IMR-90 (cell line): ENCODE measurements at places on chromosomes 2 and 18.
A peak's percentile ranks its signal among the peaks of the same experiment; 100 is the strongest.

DNA sequence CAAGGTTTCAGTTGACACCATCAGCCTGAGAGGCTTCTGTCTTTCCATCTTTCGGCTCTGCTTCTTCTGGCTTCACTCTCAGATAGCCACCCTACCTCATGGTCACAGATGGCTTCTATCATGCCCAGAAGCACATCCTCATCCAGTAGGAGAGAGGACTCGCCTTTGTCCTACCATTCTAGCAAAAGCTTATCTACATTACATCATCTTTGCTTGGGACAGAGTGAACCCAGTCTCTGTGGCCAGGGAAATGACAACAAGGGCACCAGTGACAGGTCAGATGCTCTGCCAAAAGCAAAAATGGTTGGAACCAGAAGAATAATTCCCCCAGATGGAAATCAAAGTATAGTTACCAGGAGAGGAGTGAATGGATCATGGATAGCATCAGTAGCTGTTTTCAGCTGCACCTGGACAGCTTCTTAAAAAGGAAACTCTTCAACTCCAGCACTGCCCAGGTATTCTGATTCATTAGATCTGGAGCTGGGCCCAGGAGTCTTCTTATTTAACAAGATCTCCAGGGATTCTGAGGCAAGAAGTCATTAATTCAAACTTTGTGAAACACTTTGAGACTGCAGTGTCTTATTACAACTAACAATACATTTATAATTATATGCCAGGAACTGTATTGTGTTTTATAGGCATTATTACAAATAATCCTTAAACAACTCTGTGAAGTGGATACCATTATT lies 257.7 kb upstream of the UBE2E3 start:
- H3K27ac ChIP-seq: no peak overlapping the region
- H3K36me3 ChIP-seq: no peaks in the 10 kb centered on the region
- H3K27me3 ChIP-seq: no peaks in the 10 kb centered on the region
- peak; percentile 82 for DNase-seq
- H3K4me1 ChIP-seq: peaks cover 5% of the 10 kb centered on the region; the same call in 1 of the 2 replicates
- H3K4me3 ChIP-seq: no peak overlapping the region

GRCh38 chr2:27281442-27281841 lies 787 bp upstream of the TRIM54 start:
- H3K27me3 ChIP-seq: peaks cover 9% of the 10 kb centered on the region
- no peak overlapping the region for H3K27ac ChIP-seq
- no peaks in the 10 kb centered on the region for H3K36me3 ChIP-seq
- no peak overlapping the region for H3K4me3 ChIP-seq
- peaks cover 29% of the 10 kb centered on the region for H3K4me1 ChIP-seq

- H3K36me3 ChIP-seq: no peaks in the 10 kb centered on the region
- 0 out of 2 replicates have a peak, but pooled peaks cover 2% of the 10 kb centered on the region for H3K27me3 ChIP-seq
- no peak for DNase-seq
Measured at GRCh38 chr2:74693213-74693612, 39.2 kb downstream of the SEMA4F start.

- peaks cover 1% of the 10 kb centered on the region; the same call in 1 of the 2 replicates for H3K4me1 ChIP-seq
- H3K4me3 ChIP-seq: no peak overlapping the region
- no peak for DNase-seq
- no peak overlapping the region for H3K27ac ChIP-seq
- H3K36me3 ChIP-seq: peaks cover 8% of the 10 kb centered on the region
Measured at GRCh38 chr18:70195014-70195614, 10.4 kb downstream of the RTTN start.

DNA sequence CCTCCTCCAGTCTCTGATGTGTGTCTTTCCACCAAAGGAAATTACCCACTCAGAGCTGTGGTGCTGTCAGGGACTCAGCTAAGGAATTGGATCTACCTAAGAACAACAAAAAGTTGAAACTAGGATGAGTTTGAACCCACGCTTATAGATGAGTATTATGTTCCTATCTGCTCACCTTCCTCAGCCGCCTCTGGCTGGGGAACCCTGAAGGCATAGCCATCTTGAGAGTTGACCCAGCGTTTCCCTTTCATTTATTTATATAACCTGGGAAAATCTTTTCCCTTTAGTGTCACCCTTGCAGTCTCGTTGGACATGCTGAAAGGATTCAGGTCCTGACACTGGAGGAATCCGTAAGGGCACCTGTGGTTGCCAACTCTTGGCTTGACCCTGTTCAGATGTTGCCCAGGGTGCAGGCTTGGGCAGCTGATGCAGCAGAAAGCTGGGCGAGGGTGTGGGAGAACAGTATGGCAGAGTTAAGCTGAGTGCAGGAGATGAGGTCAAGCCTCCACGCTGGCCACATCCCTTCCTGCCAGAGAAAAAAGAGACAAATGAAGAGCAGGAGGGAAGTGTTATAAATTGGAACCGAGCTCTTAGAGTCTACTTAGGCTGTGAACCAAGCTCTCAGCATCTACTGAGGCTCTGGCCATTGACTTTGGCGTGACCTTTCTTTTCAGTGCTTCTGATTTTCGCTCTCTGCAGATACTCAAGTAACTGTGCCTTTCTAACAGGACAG lies 1.9 kb downstream of the CDH20 start:
- no peaks in the 10 kb centered on the region for H3K36me3 ChIP-seq
- no peaks in the 10 kb centered on the region; the same call in 1 of the 2 replicates for H3K4me1 ChIP-seq
- DNase-seq: no peak
- peaks cover 35% of the 10 kb centered on the region for H3K27me3 ChIP-seq

DNA sequence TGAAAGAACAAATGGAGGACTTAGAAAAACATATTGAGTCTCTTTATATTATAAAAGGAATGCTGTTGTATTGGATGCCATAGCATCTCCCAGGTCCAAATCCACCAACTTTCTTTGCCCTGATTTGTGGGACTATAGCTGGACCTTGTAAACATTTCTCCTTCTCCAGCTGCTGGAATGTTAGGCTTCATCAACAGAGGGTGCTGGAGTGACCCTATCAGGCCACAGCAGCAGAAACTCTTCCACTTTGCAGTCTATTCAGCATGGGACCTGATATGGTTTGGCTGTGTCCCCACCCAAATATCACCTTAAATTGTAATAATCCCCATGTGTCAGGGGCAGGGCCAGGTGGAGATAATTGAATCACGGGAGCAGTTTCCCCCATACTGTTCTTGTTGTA lies 138.4 kb upstream of the ARL4C start:
- no peak overlapping the region for H3K27ac ChIP-seq
- H3K4me3 ChIP-seq: no peak overlapping the region
- peaks cover 25% of the 10 kb centered on the region for H3K4me1 ChIP-seq
- peak; percentile 32 for DNase-seq
- H3K36me3 ChIP-seq: no peaks in the 10 kb centered on the region

DNA sequence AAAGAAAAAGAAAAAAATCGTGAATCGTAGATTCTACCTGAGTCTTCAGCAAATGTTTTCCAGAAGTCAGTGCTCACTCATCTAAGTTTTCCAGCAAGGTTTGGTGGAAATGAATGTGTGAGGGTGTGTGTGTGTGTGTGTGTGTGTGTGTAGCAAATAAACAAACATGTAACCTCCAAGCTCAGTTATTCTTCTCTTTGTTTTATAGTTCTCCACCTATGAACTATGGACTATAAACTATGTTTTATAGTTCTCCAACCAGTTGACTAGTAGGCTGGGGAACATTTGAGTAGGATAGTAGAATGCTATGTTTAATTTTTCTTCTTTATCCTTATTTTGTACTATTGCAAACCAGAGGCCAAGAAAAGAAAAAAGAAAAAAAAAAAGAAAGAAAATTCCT lies 44.6 kb upstream of the SERPINE2 start:
- peaks cover 7% of the 10 kb centered on the region; the same call in 1 of the 2 replicates for H3K4me1 ChIP-seq
- no peak for DNase-seq
- H3K27me3 ChIP-seq: no peaks in the 10 kb centered on the region; the same call in none of the 2 replicates

DNA sequence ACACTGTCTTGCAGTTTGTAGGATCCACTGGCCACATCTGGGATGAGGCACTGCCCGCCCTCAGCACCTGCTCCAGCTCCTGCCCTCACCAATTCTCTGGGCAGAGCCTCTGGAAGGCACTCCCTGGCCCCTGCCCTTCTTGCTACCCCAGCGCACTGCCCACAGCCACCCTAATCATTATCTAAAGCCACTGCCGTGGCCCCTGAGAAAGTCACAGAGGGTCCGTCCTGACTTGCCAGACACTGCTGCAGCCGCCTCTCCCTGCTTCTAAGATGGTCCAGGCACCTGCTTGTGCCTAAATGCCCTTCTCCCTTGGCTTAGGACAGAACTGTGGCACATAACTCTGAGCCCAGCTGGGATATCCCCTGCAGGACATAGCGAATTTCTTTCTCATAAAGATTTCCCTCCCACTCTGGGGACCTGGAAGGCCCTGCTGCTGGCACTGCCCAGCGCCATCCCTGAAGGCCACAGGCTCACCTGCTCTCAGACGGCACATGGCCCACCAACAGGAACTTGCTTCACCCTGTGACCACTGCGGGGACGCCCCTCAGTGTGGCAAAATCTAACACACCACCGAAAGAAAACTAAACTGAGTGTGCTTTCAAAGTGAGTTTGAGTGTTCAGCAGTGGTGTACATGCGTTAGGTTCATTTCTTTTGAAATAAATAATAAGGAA lies 244.9 kb downstream of the HDAC4 start:
- no peaks in the 10 kb centered on the region for H3K27me3 ChIP-seq
- H3K4me3 ChIP-seq: no peak overlapping the region
- H3K4me1 ChIP-seq: no peaks in the 10 kb centered on the region
- no peak for DNase-seq

GRCh38 chr2:224042191-224042696 lies 3.2 kb upstream of the SERPINE2 start:
- H3K27ac ChIP-seq: no peak overlapping the region
- no peak overlapping the region for H3K4me3 ChIP-seq
- no peaks in the 10 kb centered on the region for H3K36me3 ChIP-seq
- DNase-seq: peak; percentile 38
- H3K27me3 ChIP-seq: peaks cover 15% of the 10 kb centered on the region
- H3K4me1 ChIP-seq: peaks cover 13% of the 10 kb centered on the region

- peaks cover 7% of the 10 kb centered on the region; the same call in 1 of the 2 replicates for H3K4me1 ChIP-seq
- H3K4me3 ChIP-seq: no peak overlapping the region; the same call in 1 of the 2 replicates
- peak overlapping the region; percentile 6; the same call in 1 of the 2 replicates for H3K27ac ChIP-seq
- H3K36me3 ChIP-seq: peaks cover 2% of the 10 kb centered on the region; the same call in 1 of the 2 replicates
Measured at GRCh38 chr2:128320906-128321771, 2.5 kb upstream of the HS6ST1 start.

GRCh38 chr2:159046966-159047365 lies 78.5 kb downstream of the TANC1 start:
- DNase-seq: peak; percentile 59
- H3K4me3 ChIP-seq: no peak overlapping the region
- peaks cover 3% of the 10 kb centered on the region; the same call in 1 of the 2 replicates for H3K36me3 ChIP-seq
- peaks cover 22% of the 10 kb centered on the region for H3K4me1 ChIP-seq
- H3K27ac ChIP-seq: peak overlapping the region; percentile 53

- H3K36me3 ChIP-seq: no peaks in the 10 kb centered on the region
- no peaks in the 10 kb centered on the region for H3K27me3 ChIP-seq
- DNase-seq: no peak
- no peaks in the 10 kb centered on the region; the same call in 1 of the 2 replicates for H3K4me1 ChIP-seq
- no peak overlapping the region for H3K27ac ChIP-seq
Measured at GRCh38 chr2:10109311-10109710, 13.2 kb upstream of the RRM2 start.

GRCh38 chr2:219384083-219384713 lies 3.5 kb downstream of the DNPEP start:
- no peaks in the 10 kb centered on the region for H3K27me3 ChIP-seq
- H3K27ac ChIP-seq: peak overlapping the region; percentile 53; the same call in 1 of the 2 replicates
- H3K4me3 ChIP-seq: no peak overlapping the region
- no peak for DNase-seq

- H3K4me1 ChIP-seq: peaks cover 8% of the 10 kb centered on the region; the same call in 1 of the 2 replicates
- peaks cover 27% of the 10 kb centered on the region for H3K36me3 ChIP-seq
- DNase-seq: no peak
Measured at GRCh38 chr2:33395034-33395433, 81.4 kb upstream of the RASGRP3 start.

GRCh38 chr18:8602040-8602439 lies 7.2 kb upstream of the RAB12 start:
- H3K27ac ChIP-seq: no peak overlapping the region
- peaks cover 32% of the 10 kb centered on the region for H3K27me3 ChIP-seq
- no peak for DNase-seq
- no peak overlapping the region for H3K4me3 ChIP-seq

DNA sequence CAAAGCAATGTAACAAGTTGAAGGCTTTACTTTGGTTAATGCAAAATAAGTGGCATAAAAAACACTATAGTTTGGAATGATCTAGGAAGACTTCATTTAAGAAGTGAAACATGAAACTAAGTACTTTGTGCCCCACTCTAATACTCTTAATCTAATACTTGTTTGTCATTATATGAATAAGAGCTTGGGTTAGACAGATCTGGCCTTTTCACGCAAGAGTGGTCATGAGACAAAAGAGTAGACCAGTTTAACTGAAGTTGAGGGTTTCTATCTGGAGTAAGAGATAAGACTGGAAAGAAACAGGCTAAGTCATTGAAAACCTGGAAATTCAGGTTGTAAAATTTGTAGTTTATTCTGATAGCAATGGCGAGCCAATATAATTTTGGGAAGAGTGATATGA lies 2.8 kb downstream of the SLC30A6 start:
- H3K27ac ChIP-seq: no peak overlapping the region
- H3K27me3 ChIP-seq: no peaks in the 10 kb centered on the region
- DNase-seq: no peak
- peaks cover 4% of the 10 kb centered on the region for H3K36me3 ChIP-seq
- no peaks in the 10 kb centered on the region for H3K4me1 ChIP-seq

- H3K4me1 ChIP-seq: no peaks in the 10 kb centered on the region
- H3K36me3 ChIP-seq: no peaks in the 10 kb centered on the region
- no peak overlapping the region for H3K4me3 ChIP-seq
- no peaks in the 10 kb centered on the region for H3K27me3 ChIP-seq
- H3K27ac ChIP-seq: no peak overlapping the region
Measured at GRCh38 chr2:56749152-56749752, 565.5 kb downstream of the CCDC85A start.

DNA sequence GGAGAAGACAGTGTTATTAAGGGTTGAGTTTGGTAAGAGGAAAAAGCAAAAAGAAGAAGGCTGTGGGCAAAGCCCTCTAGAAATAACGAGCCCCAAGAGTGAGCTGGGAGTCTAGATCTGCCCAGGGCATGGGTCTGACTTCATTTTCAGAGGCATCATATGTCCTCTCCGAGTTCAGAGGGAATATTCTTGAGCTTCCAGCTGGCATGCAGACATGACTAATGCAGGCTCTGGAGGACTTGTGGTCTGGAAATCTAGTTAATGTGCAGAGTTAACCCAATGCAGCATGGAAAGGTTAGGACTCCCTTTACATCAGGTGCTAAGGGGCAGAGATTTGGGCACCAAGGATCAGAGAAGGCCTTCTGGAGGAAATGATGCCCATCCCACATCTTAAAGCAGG lies 7.3 kb downstream of the ACMSD start:
- no peaks in the 10 kb centered on the region for H3K4me1 ChIP-seq
- no peak overlapping the region for H3K4me3 ChIP-seq
- H3K27ac ChIP-seq: no peak overlapping the region
- peak; percentile 70 for DNase-seq
- H3K27me3 ChIP-seq: no peaks in the 10 kb centered on the region

- no peaks in the 10 kb centered on the region for H3K36me3 ChIP-seq
- no peak for DNase-seq
- peaks cover 52% of the 10 kb centered on the region for H3K27me3 ChIP-seq
- no peak overlapping the region for H3K4me3 ChIP-seq
- no peaks in the 10 kb centered on the region for H3K4me1 ChIP-seq
Measured at GRCh38 chr2:71694501-71695234, 241.3 kb downstream of the DYSF start.
